ENCODE measurements at places on chromosomes 1 and 21. TPM values are rescaled to one million over a fixed set of nuclear protein-coding genes. Genes with fewer than 3 reads are reported as not detected.

The PTPN14 gene
- under 0.01 TPM for total RNA-seq

The C8B gene
- total RNA-seq: not detected

The DISC1 gene
- 17.2 TPM for total RNA-seq

The BRINP3 gene
- not detected for total RNA-seq

The MAP3K21 gene
- total RNA-seq: 2.4 TPM

The CAPZB gene
- 128 TPM for total RNA-seq

The OPRD1 gene
- total RNA-seq: not detected

The VHLL gene
- not detected for total RNA-seq

The PTGFR gene
- under 0.01 TPM for total RNA-seq

The ERICH3 gene
- under 0.01 TPM for total RNA-seq

The NGF gene
- not detected for total RNA-seq

The MPL gene
- total RNA-seq: 2.3 TPM

The PTCH2 gene
- 0.52 TPM for total RNA-seq

The RPE65 gene
- 0.10 TPM for total RNA-seq

The CHIT1 gene
- 0.42 TPM for total RNA-seq

The TFF3 gene
- total RNA-seq: not detected

The PRAMEF7 gene
- not detected for total RNA-seq

The FOXO6 gene
- 0.31 TPM for total RNA-seq

Measured in mononuclear cell (primary cell).